ENCODE measurements at places on chromosomes 1 and 21.

DNA sequence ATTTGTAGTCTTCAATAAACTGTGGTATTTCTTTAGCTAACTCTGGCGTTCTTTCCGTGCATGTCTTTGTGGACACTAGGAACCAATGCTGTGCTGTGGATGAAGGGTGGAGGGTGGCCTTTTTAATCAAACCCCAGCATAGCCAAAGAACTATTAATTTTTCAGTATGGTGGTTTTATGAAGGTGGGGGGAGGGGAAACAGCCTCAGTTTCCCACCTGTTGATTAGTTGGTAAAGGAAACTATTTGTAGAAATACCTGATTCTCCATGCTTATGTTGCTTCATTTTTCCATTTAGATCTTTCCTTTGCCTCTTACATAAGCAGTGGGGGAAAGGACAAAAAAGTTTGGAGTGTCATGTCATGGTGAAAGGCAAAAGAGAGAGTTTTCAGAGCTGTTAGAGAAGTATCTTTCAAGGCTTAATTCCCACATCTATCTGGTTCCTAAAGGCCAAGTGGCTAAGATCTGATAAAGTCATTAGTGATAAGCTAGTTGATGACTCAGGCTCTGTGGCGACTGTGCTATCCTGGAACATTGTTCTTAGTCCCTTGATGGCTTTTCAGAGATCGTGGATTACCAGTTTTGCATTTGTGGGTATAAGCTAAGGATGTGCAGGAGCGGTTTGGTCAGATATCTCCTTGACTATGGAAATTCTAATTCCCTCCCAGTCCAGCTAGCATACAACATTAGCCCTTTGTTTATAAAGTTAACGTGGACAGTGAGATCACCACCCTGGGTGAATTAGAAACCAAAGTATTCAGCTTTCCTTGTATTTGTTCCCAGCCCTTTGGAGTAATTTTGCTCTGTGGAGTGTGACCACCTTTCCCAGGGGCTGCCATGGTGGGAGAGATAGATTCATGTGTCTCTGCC is 8.7 kb upstream of the HAX1 start:
- DNase-seq: no peak

DNA sequence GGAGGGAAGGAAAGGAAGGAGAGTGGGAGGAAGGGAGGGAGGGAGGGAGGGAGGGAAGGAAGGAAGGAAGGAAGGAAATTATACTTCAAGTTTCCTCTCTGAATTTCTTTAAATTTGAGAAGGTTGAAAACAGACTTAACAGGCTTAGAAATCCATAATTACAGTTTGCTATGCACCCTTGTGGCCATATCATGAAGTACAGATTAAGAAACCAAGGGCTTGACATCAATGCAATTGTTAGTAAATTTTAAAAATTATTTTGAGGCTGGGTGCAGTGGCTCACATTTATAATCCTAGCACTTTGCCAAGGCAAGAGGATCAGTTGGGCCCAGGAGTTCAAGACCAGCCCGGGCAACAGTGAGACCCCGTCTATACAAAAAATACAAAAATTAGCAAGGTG is 14.4 kb downstream of the ANP32E start:
- no peak for DNase-seq

DNA sequence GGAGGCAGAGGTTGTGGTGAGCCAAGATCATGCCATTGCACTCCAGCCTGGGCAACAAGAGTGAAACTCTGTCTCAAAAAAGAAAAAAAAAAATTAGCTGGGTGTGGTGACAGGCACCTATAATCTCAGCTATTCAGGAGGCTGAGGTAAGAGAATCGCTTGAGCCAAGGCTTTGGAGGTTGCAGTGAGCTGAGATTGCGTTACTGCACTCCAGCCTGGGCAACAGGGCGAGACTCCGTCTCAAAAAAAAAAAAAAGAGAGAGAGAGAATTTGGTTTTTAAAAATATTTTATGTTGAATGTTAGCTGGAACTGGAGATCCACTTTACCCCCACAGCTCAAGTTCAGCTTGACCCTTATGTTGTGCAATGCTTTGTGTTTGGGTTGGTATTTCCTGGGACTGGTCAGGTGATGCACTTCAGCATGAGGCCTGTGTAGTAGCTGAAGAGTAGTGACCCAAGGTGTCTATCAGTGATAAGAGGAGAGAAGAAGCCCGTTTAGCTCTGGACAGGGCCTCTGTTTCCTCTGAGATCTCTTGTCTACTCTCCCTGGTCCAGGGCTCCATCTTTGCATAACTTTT is 36.8 kb upstream of the MACF1 start:
- no peak for DNase-seq

DNA sequence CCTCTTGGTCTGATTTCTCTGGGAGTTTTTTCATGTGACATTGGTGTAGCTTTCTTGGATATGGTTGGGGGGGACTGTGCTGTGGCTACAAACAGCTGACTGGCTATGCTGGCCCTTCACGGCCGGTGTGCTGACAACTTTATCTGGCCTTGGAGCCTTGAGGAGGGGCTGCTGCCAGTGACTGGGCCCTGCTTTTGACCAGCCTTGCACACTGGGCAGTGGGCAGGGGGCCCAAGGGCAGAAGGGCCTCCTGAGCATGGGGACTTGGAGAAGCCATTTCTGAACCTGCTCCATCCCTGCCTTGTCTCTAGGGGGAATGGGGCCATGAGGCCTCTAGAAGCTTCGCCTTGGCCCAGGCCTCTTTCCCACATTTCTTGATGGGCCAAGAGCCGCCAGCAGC is 139.6 kb downstream of the CAMTA1 start:
- DNase-seq: no peak

DNA sequence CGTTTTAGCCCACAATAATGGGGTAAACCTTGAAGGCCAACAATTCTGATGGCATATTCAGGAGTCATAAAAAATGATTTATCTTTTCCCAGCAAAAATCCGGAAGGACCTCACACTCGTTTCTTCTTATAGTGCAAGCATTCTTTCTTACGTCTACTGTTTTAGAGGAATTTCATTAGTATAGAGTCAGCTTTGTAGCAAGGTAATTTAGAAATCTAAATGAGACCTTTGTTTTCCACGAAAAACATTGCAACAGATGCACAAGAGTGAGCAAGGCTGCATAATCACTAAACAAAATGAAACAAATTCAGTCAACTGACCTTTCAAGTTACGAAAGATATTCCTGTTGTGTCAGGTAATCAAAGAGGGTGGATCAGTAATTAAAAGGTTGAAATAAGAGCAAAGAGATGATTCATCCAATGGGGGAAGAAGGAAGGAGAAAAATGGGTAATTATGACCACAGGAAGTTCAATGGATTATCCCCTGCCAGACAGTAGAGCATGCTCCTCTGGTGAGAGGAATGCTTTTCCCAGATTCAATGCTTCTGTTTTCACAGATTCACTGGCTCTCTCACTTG is 560 bp upstream of the CSDE1 start:
- no peak for DNase-seq
